AML-193 (cell line): ENCODE measurements at places on chromosomes 5 and 9.

DNA sequence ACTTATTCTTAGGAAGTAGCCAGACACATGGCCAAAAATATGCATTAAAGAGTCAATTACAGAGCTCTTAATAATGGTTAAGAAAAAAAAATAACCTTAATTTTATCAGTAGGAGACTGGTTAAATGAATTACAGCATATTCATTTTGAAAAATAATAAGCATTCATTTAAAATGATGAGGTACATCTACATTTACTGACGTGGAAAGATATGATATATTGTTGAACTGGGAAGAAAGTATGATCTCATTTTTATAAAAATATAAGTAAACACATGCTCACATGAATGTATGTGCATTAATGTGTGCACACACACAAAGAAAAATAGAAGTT lies 250.3 kb downstream of the ENC1 start:
- no peak for DNase-seq

GRCh38 chr5:135173662-135174290 lies 139.7 kb upstream of the PITX1 start:
- DNase-seq = no peak

DNA sequence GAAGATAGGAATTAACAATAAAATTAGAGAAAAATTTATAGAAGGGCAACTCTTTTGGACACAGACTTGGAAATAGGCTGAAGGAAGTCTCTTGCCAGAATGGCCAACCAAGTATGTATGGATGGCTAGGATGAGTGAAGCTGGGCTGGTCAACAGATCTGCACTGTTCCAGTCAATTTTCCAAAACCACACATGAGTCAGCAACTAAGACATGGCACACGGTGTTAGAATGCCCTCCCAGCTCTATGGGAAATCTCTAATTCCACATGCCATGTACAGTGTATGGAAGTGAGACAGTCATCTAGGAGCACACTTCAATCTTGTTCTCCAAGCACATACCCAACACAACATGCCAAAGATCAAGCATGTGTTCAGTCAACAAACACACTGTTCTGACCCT lies 129.6 kb downstream of the GLIS3 start:
- no peak for DNase-seq

GRCh38 chr5:76402886-76403765 lies at the start of gene IQGAP2:
Gene IQGAP2 (plus strand): TSS chr5:76403285. CDS start chr5:76403546, 261 bp downstream.
- DNase-seq = peak; percentile 92

DNA sequence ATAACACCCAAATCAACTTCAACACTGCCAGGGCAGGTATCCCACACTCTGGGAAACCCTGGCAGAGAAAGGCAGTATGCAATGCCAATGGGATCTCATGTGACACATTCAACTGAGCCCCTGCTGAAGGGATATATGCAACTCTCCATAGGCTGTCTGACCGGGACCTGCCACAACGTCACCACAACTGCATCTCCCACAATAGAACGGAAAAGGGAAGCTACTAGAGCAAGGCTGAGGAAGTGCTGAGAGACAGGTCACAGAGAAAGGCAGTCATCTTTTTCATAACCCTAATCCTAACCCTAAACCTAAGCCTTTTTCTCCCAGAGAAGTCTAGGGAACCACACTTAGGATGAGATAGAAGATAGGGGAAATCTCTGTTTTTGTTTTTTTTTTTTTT lies 345.9 kb upstream of the CD180 start:
- peak; percentile 25 for DNase-seq

DNA sequence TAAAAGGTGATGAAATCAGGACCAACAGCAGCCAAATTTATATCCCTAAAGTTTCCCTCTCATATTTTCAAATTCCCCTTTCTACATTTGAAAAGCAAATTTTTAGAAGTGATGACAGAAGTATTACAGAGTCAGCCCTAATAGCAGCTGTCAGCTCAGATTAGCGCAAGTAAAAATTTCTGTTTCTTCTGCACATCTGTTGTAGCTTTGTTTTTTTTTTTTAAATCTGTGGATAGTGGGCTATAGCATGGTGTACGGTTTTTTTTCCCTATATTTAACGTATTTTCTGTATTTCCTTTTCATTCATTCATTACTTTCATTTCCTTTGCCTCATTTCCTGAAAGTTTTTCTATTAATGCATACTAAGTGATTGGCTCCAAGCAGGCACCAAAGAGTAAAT lies 99.1 kb downstream of the MACIR start:
- no peak for DNase-seq

DNA sequence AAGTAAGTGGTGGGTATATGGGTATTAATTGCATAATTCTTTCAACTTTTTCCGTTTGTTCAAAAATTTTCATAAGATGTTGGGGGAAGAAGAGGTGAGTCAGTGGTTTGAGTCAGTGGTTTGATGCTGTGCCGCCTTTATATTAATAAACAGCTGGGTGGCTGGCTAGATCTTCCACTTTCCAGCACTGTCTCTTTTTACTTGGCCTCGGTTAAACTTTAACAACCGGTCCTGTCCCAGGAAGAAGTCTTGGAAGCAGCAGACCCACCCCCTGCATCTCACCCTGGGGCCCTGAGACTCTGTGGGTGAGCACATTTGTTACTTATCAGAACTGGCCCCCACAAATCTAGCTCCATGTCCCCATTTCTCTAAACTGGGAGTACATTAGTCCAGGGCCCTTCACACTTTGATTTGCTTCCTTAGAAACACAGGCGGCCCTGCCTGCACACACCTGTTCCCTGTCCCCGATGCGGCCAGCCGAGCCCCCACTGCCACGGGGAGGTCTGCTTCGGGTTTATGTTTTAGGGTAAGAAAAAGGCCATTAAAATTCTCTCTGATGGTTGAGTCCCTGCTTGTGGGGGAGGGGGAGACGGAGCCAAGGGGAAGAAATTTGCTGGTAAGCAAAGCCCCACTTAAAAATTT lies 90.7 kb downstream of the PTCH1 start:
- DNase-seq = no peak

DNA sequence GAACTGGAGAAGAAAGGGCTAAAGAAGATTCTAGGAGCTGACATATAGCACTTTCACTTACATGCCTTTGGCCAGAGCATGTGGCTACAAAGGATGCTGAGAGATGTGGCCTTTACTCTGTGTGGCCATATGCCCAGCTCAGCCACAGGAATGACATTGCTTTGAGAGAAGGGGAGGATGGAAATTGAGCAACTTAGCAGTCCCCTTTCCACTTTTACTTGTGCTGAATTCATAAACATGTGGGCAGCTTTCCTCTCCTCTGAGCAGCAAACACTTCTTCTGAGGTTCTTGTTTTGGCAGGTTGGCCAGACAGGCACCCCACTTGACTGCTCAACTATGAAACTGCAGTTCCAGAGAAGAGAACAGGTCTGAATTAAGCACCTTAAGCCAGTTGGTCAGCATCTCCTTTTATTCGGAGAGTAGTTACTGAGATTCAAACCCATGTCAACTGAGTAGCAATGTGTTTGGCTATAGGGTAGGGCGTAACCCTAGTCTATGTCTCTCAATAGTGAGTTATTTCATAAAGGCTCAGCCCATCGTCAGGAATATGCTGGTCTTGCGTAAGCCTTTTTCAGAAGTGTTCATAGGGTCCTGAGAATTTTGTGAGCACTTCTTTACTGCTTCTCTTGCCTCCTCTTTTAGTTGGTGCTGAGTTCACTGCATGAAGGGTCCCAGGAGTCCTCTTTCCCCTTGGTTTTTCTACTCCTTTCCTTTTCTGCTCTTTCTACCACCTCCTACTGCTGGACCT lies 134.5 kb downstream of the PALM2AKAP2 start:
- DNase-seq = no peak

GRCh38 chr5:6849316-6850105 lies 136.3 kb downstream of the TENT4A start:
- no peak for DNase-seq

DNA sequence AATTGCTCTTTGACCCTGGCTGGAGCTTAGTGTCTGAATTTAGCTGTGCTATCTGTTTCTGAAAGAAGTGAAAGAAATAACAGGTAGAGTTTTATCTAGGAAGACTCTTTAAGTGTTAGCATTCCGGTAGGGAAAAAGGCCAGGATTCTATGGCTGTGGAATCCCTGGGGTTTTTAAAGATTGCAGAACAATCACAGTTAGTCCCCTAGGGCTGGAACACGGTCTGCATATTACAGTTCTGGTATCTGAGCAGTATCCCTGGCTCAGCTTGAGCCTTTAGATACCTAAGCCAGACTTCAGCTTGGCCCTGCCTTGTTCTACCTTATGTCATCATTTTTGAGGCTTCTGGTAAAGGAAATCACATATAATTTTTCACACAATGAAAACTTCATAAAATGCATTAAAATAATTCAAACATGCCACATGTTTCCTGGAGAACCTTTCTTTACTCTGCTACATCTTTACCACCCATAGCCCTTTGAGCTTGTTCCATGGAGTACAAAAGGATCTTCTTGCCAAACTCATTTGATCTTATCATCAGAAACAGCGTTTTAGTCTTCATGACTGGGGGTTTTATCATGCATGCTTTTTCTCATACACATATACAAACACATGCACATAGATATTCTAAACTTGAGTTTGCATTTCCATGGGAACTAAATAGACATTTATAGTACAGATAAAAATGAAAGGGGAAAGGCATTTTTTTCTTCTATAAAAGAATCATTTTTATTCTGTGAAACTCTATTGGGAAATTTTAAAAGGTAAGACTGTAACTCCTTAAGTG lies 410.8 kb downstream of the CETN3 start:
- no peak for DNase-seq

DNA sequence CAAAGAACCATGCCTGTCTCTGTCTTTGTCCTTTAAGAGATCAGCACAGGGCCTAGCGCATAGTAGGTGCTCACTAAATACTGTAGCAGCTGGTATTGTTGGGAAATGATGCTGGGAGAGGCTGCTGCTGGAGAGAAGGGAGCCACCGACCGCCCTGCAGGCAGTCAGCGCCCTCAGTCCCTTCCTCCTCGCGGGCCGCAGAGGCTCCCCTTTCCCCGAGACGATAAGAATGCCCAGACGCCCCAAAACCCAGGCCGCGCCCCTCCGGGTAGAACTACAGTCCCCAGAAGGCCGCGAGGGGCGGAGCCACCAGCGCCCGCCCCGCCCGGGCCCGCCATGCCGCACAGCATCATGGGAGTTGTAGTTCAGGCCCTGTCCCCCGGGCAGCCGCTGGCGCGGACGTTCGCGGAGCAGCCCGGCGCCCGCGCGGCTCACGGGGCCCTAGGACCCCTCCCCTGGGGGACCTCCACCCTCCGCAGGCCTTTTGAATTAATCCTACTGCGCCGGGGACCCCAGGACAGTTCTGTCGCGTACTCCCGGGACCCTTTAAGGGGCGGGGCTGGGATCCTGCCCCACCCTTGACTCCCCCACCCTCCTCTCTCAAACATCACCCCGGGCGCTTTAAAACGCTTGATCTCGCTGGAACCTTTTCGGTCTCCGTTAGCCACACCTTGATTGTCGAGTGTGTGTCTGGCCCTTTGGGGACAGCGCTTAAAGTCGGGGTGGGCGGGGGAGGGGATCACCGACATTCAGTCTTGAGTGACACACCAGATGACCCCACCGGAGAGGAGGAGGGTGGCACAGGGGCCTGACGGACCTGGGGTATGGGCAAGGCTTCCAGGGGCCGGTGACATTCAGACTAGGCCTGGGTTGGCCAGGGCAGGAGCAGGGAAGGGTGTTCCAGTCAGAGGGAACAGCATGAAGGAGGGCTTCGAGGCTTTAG lies 24.8 kb upstream of the IER5L start:
- peak; percentile 38 for DNase-seq

- no peak for DNase-seq
These were observed 87.1 kb downstream of the SEMA4D start for GRCh38 chr9:89410641-89411350.

DNA sequence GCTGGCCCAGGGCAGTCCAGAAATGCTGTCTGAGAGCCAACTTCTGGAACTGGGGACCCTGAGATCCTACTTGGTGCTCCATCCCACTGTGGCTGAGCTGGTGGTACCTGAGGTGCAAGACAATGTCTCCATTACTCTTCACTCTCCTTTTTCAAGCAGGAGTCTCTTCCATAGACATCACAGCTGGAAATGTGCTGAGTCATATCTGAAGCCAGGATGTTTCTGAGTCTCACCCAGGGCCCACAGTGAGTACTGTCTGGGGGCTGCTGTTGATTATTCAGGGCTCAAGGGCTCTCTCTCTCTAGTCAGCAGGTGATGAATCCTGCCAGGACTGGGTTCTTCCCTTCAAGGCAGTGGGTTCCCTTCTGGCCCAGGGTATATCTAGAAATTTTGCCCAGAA lies 145.2 kb upstream of the TAS2R1 start:
- no peak for DNase-seq

DNA sequence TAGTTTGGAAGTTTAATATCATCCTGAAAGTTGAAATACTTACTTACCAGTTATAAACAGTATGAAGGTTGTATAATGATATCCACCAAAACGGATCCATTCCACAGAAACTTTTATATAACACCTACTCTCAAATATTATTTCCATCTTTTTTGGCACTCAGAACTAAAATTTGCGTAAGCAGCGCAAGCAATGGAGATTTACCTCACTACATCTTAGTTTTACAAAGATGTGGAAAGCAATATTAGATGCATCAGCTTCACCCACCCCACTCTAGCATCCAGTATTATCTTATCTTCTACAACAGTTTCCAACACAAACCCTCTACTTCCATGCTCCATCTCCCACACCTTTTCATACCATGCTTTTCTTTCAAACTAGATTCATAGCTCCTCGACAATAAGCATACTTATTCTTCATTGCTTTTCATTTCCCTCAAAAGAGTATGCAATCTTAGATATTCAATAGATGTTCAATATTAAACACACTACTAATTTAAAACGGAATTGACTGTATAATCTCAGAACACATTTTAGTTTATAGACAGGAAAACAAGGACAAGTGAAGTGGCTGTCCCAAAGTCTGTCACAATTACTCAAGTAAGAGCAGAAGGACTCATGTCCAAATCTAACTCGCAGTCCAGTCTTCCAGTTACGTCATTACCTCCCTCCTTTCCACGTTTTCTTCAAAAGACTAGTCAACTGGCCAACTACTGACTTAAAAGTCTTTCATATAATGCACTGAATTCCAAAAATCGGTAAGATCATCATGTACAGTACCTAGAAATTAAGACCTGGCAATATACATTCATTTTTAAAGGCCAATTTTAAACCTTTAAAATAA lies 2.2 kb downstream of the PPP2CA start:
- DNase-seq = peak; percentile 15

DNA sequence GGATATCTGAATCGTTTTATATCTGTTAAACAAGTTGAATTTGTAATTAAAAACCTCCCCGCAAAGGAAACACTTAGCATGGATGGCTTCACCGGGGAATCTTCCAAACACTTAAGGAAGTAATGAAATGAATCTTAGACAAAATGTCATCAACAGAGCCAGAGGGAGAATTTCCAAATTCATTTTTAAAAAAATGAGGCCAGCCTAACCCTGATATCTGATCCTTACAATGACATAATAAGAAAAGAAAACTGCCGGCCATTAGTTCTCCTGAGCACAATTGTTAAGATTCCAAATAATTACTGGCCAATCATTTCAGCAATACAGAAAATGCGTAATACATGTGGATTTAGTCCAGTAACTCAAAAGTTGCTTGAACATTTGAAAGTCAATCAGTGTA lies 6.1 kb upstream of the KIF12 start:
- DNase-seq = no peak

DNA sequence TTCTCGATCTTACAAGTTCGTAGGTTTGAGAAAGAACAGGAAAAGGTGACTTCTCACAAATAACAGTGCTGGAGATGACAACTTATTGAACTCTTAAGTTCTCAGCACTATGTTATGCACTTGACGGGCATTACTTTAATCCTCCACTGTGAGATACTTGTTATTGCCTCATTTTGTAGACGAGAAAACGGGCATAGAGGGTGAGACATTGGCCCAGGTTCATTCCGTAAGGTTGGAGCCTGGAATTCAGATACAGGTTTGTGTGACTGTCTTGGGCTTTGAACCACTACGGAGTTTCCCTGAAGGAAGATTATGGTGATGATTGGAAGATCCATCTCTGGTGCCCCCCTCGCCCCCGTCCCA lies 657 bp downstream of the MAT2B start:
- DNase-seq = no peak
